ENCODE measurements at places on chromosomes 13 and 19.
A peak's percentile ranks its signal among the peaks of the same experiment; 100 is the strongest.

DNA sequence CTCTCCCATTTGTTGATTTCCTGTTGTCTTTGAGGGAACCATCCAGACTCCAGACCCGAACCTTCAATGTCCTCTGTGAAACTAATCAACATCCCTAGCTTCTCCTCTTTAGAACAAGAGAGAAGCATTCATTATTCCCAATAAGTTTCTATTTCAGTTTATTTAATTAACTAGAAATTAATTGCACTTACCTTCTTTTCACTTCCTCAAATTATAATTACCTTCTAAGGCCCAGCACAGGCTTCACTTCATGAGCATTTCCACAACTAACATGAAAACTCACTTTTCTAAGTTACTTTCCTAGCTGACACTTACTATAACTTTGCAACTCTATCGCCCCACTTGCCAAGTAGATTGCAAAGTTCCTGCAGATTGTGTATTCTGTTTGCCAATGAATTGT, 71.6 kb upstream of the HTR2A start:
- no peak for DNase-seq

GRCh38 chr19:14181906-14182305, 24.1 kb downstream of the ADGRL1 start:
- DNase-seq, result no peak

DNA sequence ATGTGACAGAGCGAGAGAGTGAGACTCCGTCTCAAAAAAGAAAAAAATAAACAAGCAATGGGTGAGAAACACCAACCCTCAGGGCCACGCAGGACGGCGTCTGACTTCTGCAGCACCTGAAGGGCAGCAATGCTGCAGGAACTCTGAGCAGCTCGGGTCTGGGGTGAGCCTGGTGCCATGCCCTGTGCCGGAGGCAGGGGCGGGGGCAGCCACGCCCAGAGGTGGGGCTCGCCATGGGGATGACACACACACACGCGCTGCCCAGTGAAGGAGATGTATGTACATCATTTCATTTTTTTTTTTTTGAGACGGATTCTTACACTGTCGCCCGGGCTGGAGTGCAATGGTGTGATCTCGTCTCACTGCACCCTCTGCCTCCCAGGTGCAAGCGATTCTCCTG, 24.3 kb downstream of the GPX4 start:
- no peak for DNase-seq

DNA sequence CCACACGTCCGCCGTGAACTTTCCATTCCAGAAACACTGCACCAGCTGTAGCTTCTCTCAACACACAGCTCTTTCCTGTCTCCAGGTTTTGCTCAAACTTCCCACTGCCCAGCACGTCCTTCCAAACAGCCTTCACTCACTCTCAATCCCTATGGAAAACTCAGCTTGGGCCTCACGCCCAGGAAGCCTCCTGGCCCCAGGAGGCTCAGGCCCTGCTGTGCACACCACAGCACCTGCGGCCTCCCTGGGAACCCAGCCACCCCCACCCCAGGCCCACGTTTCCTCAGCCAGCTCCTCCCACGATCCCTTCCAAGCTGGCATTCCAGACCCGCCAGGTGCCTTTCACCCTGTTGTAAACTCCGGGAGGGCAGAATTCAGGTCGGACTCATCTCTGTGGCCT, 35.2 kb downstream of the C13orf46 start:
- DNase-seq, result no peak

DNA sequence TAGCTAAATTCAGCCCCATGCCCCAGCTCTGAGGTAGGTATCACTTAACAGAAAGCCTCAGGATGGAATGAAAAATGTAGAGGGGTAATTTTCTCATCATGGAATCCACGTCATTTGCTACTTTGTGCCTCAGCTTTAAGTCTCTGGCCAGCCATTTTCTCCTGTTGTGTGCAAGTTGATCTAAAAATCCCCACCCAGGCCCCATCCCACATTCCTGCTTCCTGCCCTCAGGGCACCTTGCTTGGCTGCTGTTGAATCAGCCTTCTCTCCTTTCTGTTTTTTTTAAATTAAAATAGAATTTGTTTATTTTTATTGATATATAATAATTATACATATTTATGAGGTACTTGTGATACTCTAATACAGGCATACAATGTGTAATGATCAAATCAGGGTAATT, 179.9 kb upstream of the TSHZ3 start:
- DNase-seq, result no peak

DNA sequence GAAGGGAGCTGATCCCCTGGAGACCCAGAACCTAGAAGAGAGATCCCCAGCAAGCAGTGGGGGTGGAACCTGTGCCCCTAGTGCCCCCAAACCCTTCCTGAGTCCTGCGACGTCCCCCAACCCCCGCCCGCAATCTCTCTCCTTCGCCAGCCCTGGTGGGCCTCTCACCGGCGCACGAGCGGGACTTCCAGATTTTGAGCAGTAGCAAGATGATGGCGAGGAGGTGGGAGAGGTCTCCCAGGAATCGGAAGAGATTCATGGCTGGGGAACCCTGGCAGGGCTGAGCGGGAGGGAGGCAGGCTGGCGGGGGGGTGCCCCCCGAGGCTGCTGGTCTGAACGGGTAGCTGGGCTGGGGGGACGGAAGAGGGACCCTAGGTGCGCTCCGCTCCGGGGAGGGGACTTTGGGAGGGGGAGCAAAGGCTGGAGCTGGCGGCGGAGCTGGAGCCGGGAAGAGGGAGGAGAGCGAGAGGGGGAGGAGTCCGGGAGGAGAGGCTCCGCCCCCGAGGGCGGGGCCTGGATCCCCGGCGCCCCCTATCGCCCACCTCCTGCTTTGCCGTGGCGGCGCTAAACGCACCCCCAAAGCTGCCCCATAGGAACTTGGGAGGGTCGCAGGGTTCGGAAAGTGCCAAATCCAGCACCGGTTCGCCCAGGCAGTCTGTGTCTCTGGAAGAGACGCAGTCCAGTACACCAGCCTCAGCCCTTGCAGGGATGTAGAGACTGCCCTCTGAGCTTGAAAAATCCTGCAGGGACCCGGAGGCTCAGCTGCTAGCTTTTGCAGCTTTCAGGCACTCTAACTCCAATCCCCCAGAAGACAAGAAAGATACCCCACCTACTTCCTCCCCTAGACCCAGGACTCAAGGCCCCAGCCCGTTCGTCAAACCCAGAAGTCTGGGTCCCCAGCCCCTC, at the start of gene KDELR1:
KDELR1 (minus strand) TSS at position 452 of the 906 bp plus-strand sequence; CDS start at position 259, 193 bp downstream.
- peak; percentile 85 for DNase-seq

DNA sequence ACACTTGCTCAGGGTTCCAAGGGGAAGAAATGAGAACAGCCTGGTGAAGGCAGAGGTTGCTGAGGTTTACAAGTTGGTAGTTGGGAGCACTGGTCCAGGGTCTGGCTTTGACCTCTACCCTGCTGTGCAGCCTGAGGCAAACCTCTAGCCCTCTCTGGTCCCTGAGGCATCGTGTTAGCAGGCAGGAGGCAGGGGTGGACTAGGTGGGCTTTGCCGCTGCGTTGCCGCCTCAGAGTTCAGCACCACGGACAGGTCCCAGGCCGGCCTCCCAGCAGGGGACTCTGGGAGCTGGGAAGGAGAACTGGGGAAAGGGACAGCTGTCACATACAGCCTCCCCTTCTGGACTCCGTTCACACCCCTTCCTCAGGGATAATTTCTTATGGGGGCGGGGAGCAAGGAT, 3.1 kb downstream of the NCAN start:
- DNase-seq, result peak; percentile 93

- DNase-seq, result no peak
Measured at GRCh38 chr19:15869873-15870272, 28.0 kb downstream of the CYP4F2 start.

DNA sequence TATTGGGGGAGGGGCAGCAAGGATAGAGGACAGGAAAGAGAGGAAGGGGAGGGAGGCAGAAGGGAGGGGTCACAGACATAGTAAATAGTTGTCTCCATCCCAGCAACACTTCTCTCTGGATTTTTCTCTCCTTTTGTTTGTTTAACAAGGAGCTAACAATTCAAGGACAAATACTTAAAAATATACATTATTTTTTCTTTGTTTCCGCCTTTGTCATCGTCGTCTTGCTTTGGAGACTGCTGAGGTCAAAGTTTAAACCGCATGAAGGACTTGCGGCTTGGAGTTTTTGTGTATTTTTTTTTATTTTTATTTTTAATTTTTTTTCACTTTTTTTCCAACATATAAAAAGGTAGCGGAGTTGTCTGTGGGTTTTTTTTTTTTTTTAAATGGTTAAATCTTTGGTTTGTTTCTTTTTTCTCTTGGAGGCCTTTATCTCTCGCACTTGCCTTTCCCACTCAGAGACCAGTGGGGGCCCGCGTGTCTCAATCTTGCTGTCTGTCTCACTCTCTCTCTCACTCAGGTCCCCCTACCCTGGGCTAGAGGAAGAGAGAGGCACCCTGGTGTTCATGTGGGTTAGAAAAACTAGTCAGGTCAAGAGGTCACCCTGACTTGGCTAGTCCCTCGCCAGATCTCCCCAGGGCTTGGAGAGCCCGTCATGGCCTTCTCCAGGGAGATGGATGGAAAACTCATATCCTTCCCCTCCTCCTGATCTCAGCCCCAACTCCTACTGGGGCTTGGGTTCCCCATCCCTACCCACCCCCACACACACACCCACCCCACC, 11.0 kb downstream of the ZNF574 start:
- DNase-seq, result no peak

DNA sequence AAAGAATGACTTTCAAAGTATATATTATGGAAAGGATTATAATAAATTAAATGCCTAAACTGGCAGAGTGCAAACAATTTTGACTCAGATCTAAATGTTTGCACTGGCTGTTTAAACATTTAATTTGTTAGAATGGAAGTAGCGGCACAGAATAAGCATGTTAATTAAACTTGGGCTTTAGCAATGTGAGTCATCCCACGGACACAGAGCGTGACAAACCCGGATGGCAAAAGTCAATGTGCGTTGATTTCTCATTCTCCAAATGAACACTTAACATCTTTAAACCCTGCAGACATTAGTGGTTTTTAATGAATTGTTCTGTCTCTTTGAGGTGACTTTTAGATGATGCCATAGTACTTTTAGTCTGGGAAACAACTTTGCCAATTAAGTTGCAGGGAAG, 38.4 kb downstream of the PCDH8 start:
- DNase-seq, result no peak

DNA sequence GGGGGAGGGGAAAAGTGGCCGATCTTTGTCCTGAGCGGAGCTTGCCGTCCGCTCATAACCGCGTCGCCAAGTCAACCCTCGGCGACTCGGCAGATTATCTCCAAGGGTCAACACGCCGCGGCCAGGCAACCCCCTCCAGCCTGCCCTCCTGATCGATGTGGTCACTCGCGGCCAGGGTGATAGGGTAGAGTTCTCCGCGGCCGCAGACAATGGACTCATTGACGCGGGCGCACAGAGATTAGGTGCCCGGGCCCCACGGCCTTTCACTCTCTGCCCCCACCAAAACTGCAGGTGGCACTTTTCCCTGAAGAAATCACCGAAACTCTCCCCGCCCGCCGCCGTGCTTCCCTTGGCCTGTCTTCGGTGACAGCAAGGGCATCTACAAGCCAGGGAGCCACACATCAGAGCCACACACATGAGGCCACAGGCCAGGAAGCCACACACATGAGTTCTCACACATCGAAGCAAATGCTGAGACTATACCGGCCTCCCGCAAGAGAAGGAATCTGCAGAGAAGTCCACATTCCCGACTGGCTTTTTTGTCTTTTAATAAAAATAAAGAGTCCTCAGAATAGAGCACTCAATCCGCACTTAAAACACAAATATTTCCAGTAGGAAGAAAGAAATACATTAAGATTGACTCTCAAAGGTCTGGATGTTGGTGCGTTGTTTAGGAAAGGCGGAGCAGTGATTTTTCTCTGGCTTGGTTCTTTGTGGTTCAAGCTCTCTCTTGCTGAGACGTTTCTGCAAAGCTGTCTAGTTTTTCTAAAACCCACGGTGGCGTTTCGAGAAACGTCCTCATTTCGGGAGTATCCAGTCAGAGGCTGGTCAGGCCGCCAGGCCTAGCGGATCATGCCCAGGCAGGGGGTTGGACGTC, 1.5 kb upstream of the PDX1 start:
- DNase-seq, result peak; percentile 40

DNA sequence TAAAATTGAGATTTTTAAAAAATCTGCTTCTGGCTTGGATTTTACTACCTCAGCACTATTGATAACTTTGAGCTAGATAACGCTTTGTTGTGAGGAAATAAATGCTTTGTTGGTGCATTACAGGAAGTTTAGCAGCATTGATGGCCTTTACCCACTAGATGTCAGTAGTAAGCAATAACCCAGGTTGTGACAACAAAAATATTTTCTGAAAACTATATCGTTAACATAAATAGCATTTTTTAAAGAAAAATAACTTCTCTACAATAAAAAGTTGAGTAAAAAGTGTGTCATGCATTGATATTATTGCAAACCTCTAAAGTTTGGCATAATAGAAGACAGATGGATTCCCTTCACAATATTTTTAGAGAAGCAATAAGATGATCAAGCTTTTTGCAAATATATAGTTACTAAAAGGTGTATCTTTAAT, 1246.5 kb downstream of the UQCRFS1 start:
- DNase-seq, result no peak

- no peak for DNase-seq
Measured at GRCh38 chr13:112462408-112462807, 86.3 kb downstream of the SPACA7 start.

GRCh38 chr19:3365836-3366752, at the start of gene NFIC:
TSS of gene NFIC (plus strand) at chr19:3366583. CDS start at chr19:3366637, 54 bp downstream.
- DNase-seq, result no peak

- DNase-seq, result no peak
Measured at GRCh38 chr13:91468301-91468700, 69.9 kb downstream of the GPC5 start.

DNA sequence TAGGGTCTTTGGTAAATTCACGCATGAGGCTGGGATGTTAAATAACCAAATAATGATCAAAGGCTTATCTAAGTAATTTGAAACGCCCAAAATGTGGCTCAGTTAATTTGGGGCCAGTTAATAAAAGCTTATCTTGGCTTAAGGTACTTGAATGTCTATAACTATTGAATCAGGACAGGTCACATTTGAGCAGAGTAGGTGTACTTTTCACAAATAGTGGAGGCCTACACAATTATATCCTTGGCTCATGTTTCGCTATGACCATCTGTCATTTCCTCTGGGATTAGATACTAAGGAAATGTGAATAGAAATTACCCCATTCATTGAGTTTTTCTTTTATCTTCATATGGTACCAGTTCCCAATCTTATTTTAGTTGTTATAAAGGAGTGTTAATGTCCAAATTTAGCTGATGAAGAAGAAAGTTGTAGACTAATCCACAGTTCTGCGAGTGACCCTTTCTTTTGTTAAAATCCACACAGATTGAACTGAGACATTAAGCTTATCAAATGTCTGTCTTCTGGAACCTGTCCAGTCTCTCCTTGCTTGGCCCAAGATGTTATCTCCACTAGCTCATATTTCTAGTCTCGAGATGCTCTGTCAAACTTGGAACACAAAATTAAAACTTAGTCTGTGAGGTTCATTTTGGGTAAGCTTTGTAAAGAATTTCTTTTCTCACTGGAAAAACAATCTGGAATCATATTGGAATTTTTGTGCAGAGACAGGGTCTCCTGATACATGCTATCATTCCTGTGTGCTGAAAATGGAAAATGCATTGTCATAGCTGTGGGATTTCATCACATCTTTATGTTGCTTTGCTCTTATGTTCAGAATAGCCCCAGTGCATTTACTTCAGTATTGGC, 31.0 kb downstream of the SLAIN1 start:
- DNase-seq, result no peak

GRCh38 chr13:102983496-102983895, 82.7 kb downstream of the SLC10A2 start:
- DNase-seq, result no peak

- no peak for DNase-seq
Measured at GRCh38 chr13:88602786-88603777, 931.9 kb downstream of the SLITRK5 start.

- DNase-seq, result no peak
Measured at GRCh38 chr13:42152495-42152894, 104.0 kb downstream of the DGKH start.

GRCh38 chr13:36133950-36134626, 2.9 kb upstream of the DCLK1 start:
- no peak for DNase-seq

GRCh38 chr19:44512326-44513298, 12.3 kb upstream of the ZNF180 start:
- peak; percentile 64 for DNase-seq

All from HuH-7 (cell line).